ENCODE measurements at places on chromosomes 5 and 9.

DNA sequence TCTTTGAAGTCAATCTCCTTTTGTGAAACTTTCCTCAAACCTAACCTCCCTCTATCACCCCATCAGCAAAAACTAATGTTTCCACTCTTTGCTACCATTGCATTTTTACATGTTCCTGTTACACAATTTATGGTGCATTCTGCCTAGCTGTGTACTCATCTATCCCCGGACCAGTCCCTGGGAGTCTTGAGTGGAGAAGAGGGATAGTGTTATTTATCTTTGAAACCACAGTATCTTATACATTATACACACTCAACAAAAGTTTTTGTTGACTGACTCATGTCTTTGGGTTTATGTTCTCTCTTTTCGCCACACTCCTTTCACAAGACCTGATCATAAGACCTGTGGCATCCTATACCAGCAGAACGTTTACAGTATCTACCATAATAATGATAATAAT, 26.4 kb downstream of the TNFAIP8 start:
- no peak for DNase-seq

DNA sequence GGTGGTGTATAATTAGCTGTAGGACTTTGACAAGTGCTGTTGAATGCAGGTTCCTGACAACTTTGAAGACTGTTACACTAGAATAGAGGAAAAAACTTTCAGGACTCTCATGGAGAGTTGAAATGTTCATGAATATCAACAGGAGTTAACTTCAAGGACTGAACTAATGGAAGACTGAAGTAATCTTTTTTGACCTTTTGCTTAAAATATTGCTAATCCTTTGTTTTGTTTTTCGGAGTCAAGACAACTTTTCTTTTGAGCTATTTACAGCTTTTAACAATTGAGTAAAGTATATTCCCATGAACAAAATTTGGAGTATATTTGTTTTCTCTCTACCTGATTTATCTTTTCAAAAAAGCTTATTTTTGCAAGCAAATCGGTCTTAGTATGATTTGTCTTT, 34.1 kb upstream of the MTMR12 start:
- no peak for DNase-seq

GRCh38 chr9:77011973-77012821, 7.3 kb upstream of the FOXB2 start:
- peak; percentile 78 for DNase-seq

- no peak for DNase-seq
Observed at GRCh38 chr9:111298731-111299598, 31.1 kb downstream of the OR2K2 start.

DNA sequence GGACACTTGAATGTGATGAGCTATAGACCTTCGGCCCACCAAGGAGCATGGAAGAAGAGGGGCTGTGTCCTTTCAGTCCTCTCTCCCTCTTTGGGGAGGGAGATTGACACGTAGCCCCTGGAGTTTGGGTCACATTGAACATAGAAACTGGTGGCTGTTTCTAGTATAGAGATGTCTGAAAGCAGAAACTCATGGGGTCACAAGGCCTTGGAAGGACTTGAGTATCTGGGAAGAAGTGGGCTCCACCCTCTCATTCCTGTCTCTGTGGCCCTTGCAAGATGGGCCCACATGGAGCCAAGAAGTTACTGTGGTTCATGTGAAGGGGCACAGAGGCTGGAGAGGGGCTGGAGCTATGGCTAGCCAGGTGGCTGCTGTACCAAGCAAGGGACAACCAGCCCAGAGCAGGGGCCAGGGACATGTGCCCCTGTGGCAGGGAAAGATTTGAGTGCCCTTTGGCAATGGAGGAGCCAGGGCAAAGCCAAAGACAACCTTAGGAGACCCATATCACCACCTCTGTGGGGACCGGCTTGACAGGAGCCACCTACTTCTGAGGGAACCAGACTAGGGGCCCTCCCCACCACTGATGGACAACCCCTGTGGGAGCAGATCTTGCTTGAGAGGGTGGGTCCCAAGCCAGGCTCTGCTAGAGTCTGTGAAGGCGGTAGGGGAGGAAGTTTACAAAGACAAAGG, 12.8 kb upstream of the ANGPTL2 start:
- DNase-seq, result no peak

DNA sequence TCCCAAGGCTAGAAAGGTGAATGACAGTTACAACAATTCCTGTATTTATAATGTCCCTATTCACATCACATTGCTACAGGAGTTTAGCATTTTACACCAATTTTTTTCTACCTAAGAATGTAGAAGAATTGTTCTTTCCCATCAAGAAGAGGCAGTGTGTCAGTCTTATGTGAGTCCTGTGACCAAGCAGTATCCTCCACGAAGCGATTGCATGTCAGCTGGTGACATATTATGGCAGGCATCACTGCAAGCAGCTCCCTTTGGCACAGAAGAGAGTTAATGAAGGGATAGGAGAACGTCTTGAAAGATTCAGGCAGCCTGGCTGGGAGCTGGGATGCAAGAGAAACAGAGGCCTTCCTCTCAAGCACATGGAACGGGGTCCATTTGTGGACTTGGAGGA, 199.8 kb downstream of the SMC2 start:
- no peak for DNase-seq

DNA sequence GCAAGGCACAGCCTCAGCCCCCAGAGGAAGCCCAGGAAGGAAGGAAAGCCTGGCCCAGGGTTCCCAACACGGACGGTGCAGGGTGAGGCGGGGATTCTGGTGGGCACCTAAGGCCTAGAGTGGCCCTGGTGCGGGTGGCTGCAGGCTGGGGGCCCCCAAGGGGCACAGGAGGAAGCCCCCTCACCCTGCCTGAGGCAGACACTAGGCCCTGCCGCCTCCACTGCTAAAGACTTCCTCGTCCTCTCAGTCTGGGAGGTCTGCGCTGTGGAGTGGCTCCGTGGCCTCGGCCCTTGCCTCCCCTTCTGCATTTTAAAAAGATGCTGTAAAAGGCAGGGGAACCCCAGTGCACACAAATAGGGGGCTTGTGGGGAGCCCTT, 3.4 kb downstream of the SLC9A3 start:
- DNase-seq, result no peak

DNA sequence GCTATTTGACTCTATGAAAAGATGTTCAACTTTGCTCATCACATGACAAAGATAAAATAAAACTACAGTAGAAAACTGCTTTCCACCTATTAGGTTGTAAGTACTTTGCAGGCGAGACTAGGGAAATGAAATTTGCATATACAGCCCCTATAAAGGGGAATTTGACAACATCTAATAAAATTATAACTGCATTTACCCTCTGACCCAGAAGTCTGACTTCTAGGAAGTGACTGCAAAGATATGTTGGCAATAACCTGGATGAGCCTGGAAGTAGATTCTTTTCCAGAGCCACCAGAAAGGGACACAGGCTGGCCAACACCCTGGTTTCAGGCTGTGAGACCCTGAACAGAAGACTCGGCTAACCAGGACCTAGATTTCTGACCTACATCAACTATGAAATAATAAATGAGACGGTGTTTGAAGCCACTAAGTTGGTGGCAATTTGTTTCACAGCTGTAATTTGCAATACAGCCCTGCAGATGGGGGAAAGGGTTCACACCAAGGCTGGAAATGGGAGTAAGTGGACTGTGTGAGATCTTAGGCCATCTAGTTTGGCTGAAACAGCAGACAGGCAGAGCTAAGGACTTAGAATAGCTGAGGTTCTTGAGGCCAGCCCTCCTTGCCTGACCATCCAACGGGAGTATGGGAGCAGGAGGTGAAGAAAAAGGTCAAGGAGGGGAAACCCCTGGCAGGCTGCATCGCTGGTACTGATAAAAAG, 106.6 kb downstream of the SIL1 start:
- DNase-seq, result no peak

- DNase-seq, result no peak
Observed at GRCh38 chr9:22214497-22215031, 205.5 kb upstream of the CDKN2B start.

DNA sequence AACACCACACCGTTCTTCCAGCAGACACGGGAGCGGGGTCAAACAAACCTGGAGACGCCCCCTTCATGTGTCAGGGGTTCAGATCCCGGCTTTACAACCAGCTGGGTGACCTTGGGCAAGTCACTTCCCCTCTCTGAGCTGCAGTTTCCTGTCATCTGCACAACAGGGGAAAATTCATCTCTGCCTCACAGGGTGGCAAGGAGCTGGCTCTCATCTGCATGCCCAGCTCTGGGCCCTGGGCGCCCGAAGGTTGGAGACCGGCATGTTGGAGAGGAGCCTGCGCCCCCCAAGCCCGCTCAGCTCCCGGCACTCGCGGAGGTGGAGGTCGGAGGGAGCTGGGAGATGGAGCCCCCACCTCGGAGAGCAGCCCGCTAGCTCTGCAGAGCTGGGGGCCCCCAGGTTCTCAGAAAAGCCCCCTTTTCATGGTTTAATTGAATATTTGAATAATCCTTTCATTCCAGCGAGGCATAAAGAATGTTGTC, 20.4 kb downstream of the NR5A1 start:
- no peak for DNase-seq

GRCh38 chr9:132341177-132341840, 13.5 kb downstream of the SETX start:
- DNase-seq, result no peak

GRCh38 chr5:142527664-142528295, 158.1 kb downstream of the FGF1 start:
- no peak for DNase-seq

GRCh38 chr5:91849069-91849468, 466.0 kb upstream of the ARRDC3 start:
- no peak for DNase-seq

DNA sequence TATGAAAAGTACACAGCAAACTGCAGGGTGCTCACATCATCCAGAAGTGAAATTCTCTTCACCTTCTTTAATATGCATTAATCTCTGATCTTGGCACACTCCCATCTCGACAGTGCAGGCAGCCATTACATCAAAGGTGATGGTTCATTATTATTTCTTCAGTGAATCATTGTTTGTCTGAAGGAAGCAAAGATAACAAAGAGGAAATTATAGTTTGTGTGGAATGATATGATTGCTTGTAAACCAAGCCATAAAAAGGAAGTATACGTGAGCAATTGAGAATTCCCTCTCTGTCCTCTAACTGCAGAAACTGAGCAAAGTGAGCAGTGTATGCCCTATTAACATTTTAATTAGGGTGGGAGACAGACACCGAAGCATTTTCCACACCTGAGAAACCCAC, 171.6 kb upstream of the PPP1R2B start:
- no peak for DNase-seq

GRCh38 chr9:17783227-17783626, 204.4 kb downstream of the SH3GL2 start:
- DNase-seq, result no peak

DNA sequence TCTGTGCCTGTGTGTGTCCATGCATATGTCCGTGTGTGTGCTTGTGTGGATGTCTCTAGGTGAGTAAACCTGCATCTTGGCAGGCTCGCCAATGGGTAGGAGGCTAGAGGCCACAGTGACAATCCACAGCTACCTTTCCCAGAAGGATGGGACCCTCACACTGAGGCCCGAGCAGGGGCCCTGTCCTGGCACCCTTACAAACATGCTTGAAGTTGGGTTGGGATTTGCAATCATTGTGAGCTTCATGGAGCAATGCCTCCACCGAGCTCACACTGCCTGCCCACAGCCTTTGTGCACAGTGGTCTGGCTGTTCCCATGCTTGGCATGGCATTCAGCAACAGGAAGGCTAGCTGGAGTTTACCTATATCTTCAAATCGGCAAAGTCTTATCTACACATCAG, 311.1 kb upstream of the IRX1 start:
- no peak for DNase-seq

DNA sequence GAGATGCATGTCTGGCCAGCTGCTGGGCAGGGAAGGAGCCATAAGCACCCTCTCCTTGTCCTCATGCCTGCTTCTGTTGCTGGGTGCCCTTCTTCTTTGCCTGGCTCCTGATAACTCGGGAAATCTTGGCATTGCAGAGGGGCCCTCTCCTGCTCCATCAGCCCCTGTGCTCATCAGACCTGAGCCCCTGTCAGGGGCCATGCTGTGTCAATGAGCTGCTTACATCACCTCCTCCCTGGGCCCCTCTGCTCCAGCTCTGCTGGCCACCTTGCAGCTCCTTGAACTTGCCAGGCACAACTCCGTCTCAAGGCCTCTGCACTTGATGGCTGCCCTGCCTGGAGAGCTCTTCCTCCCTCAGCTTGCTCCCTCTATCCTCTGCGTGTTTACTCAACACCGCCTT, 194.3 kb downstream of the TTLL11 start:
- no peak for DNase-seq

GRCh38 chr5:149056616-149057165, 6.2 kb downstream of the SH3TC2 start:
- DNase-seq, result no peak

DNA sequence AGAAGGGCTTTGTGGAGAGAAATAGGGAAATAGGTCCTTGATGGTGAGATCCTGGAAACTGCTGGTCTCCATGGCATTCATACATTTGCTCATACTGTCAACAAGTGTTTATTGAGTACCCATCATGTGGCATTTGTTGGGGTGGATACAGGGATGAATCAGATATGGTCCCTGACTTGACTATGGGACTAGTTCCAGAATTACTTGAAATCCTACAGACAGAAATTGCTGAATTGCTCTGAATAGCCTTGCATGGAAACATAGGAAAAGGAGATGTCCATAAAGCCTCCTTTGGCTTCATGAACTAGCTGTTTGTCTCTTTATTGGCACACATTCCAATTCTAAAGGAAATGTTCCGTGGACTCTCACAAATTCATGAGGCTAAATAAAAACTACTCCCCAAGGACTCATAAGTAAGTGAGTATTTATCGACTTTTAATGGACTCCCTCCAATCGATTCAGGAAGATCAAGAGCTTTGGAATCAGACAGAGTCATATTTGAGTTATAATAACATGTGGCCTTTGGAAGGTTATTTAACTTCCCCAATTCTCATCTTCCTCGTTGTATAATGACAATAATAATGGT, 122.4 kb upstream of the C6 start:
- DNase-seq, result no peak

Measured in stimulated activated CD4-positive, alpha-beta T cell treated with anti-CD3 and anti-CD28 coated beads, Interleukin-4, amount 100 ng/mL, for 48 hours (primary cell).